ENCODE measurements at places on chromosomes 12 and 14. TPM values are rescaled to one million over a fixed set of nuclear protein-coding genes. Genes with fewer than 3 reads are reported as not detected.

DNA sequence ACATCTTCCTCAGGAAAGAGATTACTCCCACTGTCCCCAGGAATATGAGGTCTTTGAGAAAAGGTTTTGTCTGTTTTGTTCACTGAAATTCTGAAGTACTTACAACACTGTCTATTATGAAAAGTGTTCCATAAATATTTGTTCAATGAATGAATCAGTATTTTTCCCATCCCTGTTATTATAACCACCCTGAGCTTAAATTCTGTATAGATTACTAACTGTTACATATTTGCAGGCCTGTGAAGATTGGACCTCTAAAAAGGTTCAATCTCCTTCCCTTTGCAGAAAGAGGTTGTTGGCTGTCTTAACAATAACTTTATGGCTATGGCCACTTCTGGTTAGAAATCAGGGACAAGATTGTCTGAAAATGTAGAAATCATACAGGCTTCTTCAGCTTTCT lies 174.5 kb upstream of the NPAS3 start:
- DNase-seq: no peak

DNA sequence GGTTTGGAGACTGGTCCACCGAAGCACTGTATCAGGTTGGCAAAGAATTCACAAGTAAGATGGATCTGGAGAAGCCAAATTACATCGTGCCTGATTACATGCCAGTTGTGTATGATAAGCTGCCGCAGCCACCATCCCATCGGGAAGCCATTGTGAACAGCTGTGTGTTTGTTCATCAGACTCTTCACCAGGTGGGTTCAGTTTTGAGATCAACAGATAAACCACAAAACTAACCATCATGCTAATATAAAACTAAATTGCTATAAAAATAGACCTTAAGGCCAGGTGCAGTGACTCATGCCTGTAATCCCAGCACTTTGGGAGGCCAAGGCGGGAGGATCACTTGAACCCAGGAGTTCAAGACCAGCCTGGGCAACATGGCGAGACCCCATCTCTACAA lies 58.9 kb downstream of the HSP90AA1 start:
- DNase-seq: no peak

DNA sequence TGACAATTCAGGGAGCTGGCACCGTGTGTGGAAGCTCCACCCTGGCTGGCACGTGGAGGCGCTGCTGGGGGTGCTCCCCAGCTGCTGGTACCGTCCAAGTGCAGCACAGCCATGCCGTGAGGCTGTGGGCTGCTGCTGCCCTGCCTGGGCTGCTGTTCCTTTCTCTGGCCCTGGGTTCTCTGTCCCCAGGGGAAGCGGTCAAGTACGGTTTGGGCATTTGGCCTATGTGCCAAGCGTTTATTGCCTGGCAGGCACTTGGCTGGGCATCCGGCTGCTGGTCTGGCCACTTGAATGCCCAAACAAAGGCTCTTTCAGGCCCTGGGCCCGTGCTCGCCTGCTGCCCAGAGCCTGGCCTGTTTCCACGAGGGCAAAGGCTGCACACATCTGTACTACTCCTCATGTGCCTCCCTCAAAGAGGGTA lies 39.6 kb downstream of the RHOF start:
- peak; percentile 88 for DNase-seq

GRCh38 chr12:109097435-109098182 lies at the start of gene UNG:
UNG (plus strand) TSS chr12:109097597; CDS start chr12:109097680, 83 bp downstream.
- DNase-seq: peak; percentile 96

DNA sequence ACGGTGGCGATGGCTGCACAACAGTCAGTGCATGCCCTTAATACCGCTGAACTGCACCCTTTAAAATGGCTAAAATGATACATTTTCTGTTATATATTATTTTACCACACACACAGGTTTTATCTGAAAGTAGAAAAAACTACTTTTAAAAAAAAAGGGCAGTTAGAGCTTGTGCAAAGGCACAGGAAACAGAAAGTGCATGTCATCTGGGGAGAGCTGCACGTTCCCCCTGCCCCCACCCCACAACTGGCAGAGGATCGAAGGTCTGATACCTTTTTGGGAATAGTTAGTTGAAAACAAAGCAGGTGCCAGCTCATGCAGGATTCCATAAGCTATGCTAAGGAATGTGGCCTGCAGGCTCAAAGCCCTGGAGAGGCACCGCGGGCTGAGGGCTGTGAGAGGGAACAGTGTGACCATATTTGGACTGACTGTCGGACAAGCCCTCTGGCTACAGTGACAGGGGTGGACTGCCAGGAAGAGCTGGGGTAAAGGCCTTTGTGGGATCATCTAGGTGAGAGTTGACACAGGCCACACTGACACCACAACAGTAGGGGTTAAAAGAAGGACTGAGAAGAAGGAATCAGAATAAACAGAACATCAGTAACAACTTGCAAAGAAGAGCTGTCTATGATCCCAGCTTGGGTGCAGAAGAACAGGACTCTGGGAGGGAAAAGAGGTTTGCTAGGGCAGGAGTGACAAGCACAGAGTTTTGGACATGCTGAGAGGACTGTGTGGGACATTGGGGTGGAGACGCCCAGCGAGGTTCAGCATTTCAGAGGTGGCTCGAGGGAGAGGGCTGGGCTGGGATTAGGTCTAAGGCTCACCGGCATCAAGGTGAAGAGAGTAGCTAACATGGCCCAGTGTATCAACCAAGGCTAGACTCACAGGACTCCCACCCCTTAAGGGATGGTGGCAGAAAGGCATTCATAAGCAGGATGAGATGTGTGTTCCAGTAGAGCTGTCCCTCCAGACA lies 54.6 kb downstream of the ACTN1 start:
- no peak for DNase-seq

- DNase-seq: no peak
Measured at GRCh38 chr14:96269359-96269710, 13.3 kb downstream of the BDKRB1 start.

- no peak for DNase-seq
Measured at GRCh38 chr14:98059106-98059505, 1212.9 kb downstream of the BCL11B start.

DNA sequence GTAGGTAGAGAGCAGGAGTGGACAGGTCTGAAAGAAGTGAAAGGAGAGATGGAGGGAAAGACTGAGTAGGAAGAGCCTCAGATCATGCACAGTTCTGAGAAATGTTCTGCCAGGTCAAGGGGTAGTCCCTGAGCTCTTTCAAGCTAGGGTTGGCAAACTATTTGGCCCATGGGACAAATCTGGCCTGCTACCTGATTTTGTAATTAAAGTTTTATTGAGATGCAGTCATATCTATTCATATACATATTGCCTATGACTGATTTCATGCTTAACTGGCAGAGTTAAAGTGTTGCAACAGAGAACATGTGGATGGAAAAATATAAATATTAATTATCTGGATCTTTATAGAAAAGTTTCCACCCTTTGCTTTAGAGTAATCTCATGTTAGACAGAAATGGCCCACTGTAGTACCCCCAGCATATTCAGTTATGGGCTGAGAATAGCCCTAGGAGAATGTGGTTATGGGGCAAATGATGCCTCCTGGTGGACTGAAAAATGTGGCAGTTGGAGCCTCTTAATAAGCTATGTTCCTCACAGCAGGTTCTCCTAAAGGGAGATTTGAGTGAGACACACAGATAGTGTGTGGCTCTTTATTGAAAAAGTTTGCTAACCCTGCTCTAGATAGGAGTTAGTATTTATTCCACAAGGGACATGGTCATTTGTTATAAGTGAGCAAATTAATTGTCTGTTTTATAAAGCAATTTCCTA lies 476.9 kb downstream of the LRIG3 start:
- DNase-seq: peak; percentile 67

DNA sequence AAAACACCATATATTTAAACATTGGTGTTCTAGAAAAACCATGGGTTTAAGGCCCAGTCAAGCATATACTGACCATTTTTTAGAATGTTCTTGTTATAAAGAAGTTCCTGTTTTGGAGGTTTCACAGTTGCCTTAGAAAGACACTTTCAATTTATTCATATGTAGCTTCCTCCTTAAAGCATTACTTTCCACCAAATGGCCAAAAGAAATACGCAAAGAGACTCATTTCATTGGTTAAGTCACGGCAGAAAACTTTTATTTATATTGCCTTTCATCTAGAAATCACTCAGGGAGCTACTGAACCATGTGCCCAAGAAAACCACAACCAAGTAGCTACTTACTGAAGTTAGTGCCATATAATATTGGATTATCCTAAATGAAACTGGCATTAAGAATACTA lies 40.0 kb downstream of the MYBPC1 start:
- DNase-seq: no peak

- no peak for DNase-seq
Measured at GRCh38 chr12:6201826-6202225, 1.6 kb downstream of the CD9 start.

- no peak for DNase-seq
Measured at GRCh38 chr14:33206981-33207380, 268.3 kb downstream of the NPAS3 start.

- DNase-seq: no peak
Measured at GRCh38 chr12:132487311-132487741, 2.6 kb upstream of the FBRSL1 start.

DNA sequence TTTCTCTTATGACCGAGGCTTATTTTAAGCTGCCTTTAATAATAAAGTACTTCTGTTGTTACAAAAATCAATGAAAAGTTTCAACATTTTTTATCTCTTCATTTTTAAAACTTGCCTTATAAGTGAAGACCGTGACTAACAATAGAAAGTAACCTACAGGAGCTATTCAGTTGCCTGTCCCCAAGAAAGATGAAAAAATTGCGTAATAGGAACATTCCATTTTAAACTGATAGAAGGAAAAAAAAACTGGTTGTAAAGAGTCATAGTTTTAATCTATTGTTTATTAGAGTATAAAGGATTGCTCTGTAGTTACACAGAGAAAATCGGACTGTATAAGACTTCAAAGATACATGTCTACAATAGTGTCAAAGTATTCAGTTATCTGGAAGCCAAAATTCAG lies 83.3 kb downstream of the DAAM1 start:
- DNase-seq: no peak

DNA sequence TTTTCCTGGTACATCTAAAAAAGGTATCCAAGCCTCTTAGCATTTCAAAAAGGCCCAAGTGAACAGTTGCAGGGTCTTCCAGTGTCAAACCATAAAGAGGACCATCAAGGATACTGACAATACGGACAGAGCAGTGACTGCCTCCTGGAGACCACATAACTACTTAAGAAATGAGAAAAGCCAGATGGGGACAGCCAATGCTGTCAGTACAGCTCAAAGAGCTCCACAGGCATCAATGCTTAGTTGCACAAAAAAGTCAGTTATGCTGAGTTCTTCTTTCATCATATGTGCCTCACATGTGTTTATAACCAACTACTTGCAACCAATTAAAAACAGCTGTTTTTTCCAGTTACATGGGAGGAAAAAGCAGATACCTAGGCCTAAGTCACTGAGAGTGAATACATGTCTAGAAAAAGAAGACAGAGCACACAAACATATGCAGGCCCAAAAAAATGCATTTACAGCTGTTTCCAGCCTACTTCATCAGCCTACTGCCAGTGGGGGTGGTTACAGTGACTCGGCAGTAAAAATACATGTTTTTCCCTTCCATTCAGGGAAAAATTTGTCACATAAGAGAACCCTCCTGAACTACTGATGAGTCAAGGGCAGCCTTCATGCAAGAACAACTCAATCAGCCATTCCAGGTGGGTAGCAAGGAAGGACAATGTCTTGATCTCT lies 84.0 kb downstream of the DCAF5 start:
- no peak for DNase-seq

GRCh38 chr14:55160989-55161388 lies 30.4 kb downstream of the DLGAP5 start:
- peak; percentile 65 for DNase-seq

DNA sequence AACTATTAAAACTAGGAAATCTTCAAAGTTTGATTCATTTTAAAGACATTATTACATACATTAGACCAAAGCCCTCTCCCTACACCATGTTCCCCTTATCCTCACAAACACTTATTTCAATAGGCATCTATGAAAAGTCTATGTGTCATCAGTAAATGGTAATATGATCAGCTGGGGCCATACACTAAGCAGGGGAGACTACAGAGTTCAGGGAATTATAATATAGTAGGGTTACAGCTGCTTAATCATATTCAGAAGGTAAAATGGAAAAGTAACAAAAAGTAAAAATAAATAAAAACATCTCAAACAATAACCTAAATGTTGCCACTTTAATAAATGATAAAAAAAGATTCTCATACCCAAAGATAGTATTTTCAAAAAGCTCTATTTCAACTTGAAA lies 29.1 kb downstream of the PAWR start:
- no peak for DNase-seq

DNA sequence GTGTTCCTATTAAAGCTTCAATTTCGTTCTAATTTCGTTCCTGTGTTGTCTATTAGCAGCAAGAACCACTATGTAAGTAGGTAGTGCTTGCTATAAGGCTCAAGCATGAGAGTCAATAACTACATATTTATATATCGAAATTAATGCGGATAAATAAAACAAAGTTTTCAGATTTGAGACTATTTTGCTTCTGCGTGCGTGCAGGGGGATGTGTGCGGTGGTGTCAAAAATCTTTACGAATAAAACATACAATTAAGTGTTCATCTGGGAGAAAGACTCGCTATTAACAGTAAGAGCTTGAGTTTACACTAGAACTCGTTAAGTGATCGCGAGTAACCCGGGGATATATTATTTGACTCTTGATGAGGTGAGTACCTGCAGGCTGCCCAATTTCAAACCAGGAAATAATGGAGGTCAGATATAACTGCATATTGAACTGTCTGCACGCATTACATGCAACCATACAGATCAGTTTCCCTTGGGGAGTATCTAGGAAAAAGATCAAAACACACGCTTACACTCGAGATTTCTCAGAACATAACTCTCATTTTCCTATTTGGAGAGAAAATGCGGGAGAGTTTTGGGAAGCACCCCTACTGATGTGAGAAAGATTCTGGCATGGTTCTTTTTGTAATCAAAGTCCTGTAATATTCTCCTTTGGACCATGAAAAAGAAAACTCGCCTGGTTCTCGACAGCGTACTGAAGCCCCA lies 813 bp downstream of the TWF1 start:
- peak; percentile 27 for DNase-seq

DNA sequence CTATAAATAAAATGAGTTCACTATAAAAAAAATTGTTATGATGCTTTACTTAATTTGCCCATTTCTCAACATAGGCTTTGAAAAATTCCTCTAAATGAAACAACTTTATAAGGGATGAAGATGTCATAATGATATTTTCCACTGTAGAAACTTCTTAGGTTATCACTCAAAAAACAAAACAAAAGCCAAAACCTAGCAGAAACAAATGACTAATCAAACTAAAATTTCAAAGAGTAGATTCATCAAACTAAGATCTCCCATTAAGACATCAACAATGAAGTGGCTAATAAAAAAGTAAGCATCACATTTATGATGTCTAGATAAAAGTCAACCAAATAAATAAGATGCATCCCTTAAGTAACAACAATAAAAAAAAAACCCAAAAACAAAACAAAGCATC lies 36.9 kb upstream of the TTC7B start:
- DNase-seq: no peak

DNA sequence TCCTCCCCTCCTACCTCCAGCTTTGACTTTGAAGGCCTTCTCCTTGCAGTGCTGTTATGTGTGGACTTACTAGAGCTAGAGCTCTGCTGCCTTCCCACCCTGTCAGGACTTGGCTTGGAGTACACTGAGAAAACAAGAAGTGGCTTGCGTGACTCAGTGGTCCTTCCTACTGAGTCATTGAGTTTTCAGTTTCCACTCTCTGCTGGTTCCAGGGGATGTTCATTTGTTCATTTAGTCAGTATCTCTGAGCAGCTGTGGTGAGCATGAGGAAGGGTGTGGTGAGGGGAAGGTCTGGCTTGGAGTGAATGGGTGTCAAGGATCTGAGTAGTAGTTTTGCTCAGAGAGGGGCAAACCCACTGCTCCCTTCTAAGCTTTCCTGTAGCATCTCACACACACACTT lies 17.2 kb upstream of the ELK3 start:
- no peak for DNase-seq

Gene SOAT2
- total RNA-seq: not detected

Gene RHOJ
- total RNA-seq: 3.0 TPM

Gene TSHR
- not detected for total RNA-seq

Gene DEGS2
- total RNA-seq: not detected

Gene HPD
- total RNA-seq: not detected

Gene KRT4
- not detected for total RNA-seq
